ENCODE measurements at places on chromosomes 13 and 19.

GRCh38 chr19:18434411-18435175, 3.3 kb downstream of the ISYNA1 start:
- no peak for DNase-seq

DNA sequence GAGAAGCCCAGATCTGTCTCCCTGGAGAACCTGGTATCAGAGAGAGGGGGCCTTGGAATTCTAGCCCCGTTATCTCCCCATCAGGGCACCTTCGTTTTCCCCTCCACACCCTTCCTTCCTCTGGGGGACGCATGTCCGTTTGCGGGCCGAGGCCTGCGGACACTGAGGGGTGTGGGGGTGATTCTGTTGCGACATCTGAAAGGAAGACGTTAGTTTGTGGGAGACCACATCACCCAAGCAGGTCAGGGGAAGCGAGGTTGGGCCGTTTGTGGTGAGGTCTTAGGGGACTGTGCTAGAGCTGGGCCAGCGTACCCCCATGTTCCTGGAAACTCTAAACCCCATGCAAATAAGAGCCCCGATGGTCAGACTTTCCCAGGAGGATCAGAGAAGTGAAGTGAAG, 3.7 kb upstream of the HSH2D start:
- DNase-seq = no peak

GRCh38 chr19:3243819-3244700, 19.6 kb downstream of the CELF5 start:
- no peak for DNase-seq

GRCh38 chr13:38395497-38395788, 45.8 kb downstream of the UFM1 start:
- DNase-seq = peak; percentile 29

DNA sequence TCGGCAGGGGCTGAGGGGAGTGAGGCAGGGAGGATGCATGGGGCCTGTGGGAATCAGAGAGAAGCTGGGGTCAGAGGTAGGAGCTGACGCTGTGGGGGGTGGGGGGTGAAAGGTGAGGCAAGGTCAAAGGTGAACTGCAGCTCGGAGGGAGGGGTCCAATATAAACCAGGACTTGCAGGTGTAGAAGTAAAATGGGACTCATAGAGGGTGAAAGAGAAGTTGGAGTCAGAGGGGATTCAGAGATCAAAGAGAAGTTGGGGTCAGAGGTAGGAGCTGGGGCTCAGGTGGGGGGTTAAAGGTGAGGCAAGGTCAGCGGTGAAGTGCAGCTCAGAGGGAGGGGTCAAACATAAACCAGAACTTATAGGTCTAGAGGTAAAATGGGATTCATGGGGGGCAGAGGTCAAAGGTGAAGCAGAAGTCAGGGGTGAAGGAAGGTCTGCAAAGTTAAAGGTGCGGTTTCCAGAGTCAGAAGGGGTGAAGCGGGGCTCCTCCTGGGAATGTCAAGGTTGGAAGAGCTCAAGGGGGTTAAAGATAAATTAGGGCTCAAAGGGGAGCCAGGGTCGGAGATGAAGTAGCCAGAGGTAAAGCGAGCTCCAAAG, 7.6 kb downstream of the TUBB4A start:
- DNase-seq = no peak

DNA sequence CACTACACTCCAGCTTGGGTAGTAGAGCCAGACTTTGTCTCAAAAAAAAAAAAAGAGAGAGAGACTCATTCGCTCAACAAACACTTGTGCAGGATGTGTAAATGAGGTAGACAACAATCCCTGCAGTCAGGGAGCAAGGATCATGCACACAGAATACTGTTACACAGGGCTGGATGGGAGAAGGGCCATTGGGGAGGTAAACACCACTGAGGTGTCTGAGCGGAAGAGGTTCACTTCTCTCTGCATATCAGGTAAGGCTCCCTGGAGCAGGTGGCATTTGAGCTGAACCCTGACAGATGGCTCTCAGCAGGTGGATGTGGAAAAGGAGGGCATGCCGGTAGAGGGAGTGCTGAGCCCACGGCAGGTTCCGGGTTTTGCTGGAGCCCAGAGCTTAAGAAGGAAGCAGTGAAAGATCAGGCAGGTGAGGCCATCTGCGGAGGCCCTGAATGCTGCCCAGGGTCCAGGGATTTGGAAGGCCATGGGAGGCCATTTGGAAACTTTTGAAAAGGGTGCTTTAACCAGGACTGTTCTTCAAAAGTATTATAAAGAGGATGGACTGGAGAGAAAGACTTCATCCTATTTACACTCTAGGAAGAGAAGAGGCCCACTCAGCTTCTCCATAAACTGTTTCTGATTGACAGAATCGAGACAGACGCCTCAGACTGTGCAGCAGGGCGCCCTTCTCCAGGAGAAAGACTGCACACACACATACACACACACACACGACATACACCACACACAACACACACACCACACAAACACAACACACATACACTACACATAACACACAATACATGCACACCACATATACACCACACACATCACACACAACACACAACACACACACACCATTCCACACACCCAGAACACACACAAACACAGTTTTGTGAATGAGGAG, 199.4 kb downstream of the USP12 start:
- DNase-seq = peak; percentile 28

DNA sequence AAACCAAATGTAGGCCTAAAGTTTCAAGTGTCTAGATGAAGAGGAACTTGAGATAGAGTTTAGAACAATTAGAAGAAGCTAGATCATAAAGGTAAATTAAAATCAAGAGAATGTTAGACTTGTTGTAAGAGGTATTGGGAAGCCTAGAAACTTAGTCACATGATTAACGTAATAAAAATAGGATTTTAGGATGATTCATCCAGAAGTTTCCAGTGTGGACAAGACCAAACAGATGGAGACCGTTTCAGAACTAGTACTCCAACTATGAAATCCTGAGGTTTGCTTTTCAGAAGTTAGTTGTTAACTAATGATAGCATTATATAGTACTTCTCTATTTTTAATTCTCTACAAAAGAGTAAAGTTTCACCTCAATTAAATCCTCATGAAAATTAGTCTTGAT, 104.9 kb downstream of the MZT1 start:
- peak; percentile 30 for DNase-seq

GRCh38 chr13:94309576-94309975, 169.9 kb downstream of the DCT start:
- DNase-seq = no peak

- no peak for DNase-seq
These were observed 38.4 kb upstream of the CYP4F8 start for GRCh38 chr19:15576526-15577156.

DNA sequence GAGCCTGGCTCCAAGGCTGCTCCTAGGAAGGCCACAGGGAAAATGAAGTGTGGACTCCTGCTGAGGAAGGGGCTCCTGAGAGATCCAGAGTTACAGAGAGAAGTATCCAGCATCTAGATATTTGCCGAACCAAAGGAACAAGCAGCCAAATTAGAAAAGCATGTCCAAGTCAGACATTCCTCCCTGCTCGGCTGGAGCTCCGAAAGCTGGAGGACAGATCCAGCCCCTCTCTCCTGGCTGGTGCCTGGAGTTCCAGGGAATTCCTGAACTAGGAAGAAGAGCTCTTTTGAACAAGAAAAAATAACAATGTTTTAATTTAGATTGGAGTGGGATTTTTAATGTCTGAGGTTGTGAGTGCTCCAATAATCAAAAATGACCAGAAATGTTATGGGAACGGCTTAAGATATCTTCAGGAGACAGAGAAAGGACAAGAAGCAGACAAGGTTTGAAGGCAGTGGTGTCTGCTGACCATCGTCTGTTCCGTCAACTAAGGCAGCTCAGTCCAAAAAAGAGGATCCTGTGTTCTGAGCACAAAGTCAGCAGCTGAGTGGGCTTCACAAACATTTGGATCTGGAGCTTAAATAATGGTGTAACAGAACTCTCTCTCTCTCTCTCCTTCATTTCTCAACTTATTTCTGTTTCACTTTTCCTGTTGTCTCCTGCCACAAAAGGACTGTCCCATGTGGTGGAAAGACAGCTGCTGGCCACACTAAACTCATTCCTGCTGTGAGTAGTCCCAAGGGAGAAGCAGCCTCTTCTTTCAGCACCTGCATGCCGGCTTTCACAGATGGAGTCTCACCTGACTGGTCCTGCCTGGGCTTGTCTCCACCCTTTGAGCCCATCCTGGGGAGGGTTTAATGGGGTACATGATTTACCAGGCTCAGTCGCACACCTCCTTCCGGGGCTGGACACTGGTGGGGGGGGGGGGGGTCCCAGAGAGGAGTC, 31.5 kb upstream of the IRS2 start:
- DNase-seq = no peak

GRCh38 chr13:86737334-86737932, 933.7 kb upstream of the SLITRK5 start:
- DNase-seq = no peak

GRCh38 chr19:7083076-7083956, 13.8 kb downstream of the ZNF557 start:
- no peak for DNase-seq

DNA sequence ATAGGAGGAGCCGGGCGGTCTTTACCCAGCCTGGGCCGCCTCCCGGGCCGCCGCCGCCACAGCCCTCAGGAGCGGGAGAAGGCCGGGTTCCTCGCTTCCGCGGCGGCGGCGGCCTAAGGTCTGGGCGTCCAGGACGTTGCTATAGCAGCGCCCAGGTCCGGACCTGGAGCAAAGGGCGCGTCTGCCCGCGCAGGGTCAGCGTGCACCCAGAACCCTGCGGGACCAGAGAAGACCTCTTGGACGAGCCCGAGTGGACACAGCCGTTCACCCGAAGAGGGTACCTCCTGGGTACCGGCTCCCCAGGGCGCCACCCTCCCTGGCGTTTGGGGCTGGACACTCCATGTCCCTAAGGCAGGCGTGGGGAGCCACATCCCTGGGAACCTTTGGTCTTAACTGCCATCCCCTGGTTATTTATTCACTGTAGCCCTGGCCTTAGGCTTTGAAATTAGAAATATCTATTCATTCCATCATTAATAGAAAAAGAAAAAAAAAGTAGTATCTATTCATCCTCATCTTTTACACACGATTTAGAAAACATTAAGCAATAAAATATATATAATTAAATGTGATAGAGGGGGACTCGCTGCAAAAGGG, 2.4 kb downstream of the DZIP1 start:
- no peak for DNase-seq

- no peak for DNase-seq
These were observed 25.5 kb downstream of the UPF1 start for GRCh38 chr19:18857223-18857622.

DNA sequence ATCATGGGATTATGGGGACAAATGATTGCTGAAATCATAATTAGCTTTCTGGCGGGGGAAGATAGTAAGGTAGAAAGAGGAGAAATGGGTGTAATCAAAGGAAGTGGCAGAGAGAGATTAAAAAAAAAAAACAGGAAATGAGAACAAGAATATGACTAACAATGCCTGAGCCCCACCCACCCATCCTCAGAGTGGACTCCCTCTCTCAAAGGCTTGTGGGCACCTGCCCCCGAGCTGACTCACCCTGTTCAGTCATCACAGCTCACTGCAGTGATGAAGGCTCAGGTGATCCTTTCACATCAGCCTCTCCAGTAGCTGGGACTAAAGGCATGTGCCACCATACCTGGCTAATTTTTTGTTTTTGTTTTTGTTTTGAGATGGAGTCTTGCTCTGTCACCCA, 26.4 kb upstream of the TPT1 start:
- peak; percentile 97 for DNase-seq

- no peak for DNase-seq
These were observed 27.8 kb upstream of the ATP12A start for GRCh38 chr13:24652359-24652758.

DNA sequence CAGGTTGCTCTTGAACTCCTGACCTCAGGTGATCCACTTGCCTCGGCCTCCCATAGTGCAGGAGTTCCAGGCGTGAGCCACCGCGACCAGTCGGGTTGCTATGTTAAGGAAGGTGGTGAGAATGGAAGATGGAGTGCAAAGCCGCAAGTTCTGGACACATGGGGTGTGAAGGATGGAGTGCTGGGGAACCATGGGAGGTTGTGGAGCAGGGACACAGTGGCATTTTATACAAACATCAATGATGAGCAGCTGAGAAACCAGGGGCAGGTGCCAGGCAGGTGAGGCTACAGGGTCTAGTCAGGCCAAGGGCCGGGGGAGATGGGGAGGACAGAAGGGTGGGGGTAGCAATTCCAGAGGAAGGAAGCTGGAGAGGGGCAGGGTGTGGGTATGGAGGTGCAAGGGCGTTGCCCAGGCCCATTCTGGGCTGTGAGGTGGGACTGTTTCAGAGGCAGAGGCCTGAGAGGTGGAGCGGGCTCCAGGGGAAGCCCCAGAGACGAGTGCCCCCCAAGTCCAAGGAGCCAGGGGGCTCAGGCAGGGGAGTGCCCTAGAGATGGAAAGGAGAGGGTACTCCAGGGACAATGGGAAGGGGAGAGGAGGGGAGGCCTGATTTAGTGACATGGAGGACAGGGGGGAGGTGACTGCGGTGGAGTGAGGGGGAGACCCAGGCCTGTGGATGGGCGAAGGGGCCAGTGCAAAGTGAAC, 1.9 kb upstream of the RAX2 start:
- DNase-seq = no peak

GRCh38 chr19:33290956-33291622, 11.2 kb downstream of the CEBPA start:
- DNase-seq = peak; percentile 85

- peak; percentile 34 for DNase-seq
These were observed 31.9 kb upstream of the ZNF83 start for GRCh38 chr19:52670046-52670445.

GRCh38 chr19:21705393-21705792, 62.0 kb downstream of the ZNF100 start:
- no peak for DNase-seq

DNA sequence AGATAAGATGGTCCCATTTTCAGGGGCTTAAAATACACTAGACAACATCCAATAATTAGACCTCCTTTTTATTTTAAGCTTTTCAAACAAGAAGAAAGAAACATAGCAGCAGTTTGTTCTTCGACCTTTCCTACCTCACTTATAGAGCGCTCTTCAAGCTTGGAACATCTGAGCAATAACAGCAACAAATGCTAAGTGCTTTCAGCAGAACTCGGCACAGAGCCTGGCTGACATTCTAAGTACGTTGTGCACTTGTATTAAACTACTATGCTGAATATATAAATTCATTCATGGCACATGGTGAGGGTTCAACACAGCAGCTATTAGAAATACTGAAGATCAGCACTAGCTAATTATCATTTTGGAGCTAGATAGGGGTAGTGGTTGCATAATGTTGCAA, 256.1 kb upstream of the MAB21L1 start:
- DNase-seq = no peak

- no peak for DNase-seq
These were observed 33.3 kb downstream of the BLOC1S3 start for GRCh38 chr19:45211751-45212381.

DNA sequence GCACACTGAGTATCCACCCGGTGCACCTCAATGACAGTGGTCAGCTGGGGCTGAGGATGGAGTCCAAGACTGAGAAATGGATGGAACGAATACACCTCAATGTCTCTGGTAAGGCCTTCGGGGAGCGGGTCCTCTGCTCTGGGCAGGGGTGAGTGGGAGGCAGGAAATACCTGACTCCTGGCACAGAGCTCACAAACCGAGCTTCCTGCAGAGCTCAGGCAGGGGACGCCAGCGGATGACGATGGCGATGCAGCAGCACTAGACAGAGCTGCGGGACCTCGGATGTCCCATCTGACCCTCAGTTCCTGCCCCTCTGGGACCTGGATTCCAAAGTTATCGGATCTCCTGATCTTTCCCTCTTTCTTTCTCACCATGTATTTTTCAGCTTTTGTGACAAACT, 3.8 kb downstream of the CD22 start:
- no peak for DNase-seq

- DNase-seq = peak; percentile 86
These were observed 2.0 kb downstream of the PTH2 start for GRCh38 chr19:49421039-49421877.

All from RWPE1 (cell line).